ENCODE measurements at places on chromosomes 16 and 17. TPM values are rescaled to one million over a fixed set of nuclear protein-coding genes. Genes with fewer than 3 reads are reported as not detected.

DNA sequence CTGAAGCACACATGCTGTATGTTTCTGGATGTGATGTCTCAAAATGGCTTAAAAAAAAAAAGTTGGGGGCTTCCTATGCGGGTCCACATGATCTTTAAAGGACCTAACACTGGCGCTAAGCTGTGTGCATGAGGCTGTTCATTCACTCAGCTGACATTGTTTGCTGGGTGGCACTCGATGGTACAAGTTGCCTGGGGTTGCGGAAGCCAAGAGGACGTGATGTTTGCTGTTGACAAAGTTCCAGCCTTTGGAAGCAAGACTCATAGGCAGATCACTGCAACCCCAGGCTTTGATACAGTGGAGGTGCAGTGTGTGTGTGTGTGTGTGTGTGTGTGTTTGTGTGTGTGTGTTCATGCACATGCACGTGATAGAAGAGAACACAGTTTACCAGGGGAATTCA is 29.5 kb upstream of the DNAI2 start:
- DNase-seq: peak; percentile 43

GRCh38 chr17:28173031-28173561 is 130.6 kb downstream of the NLK start:
- DNase-seq: no peak

Gene COG4
- total RNA-seq: 42.6 TPM

DNA sequence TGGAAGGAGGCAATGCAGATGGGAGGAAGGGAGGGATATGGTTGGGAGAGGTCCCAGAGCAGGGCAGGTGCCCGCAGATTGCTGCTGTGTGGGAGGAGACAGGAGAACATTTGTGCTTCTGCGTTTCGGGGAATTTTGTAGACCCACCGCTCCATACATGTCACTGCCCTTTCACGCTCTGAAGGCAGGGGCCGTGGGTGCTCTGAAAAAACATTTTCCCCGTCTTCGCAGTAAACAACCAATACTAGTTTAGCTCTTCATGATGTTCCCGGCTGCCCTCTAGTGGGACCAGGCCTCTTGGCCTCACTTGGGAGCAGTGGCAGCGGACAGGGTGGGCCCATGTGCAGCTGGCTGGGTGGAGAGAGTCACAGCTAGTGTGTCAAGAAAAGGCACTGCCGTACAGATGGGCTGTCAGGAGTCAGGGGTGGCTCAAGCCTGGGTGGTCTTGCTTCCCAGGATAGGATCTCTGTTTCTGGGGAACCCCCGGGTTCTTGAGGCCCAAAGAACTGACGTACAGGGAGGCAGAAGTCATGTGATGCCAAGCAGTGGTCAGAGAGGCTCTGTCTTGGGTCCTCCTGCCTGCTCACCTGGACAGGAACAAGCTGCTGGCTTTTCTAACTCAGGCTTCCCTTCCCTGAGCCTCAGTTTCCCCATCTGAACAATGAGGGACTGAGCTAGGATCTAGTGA is 46.5 kb upstream of the CPNE2 start:
- DNase-seq: peak; percentile 84

DNA sequence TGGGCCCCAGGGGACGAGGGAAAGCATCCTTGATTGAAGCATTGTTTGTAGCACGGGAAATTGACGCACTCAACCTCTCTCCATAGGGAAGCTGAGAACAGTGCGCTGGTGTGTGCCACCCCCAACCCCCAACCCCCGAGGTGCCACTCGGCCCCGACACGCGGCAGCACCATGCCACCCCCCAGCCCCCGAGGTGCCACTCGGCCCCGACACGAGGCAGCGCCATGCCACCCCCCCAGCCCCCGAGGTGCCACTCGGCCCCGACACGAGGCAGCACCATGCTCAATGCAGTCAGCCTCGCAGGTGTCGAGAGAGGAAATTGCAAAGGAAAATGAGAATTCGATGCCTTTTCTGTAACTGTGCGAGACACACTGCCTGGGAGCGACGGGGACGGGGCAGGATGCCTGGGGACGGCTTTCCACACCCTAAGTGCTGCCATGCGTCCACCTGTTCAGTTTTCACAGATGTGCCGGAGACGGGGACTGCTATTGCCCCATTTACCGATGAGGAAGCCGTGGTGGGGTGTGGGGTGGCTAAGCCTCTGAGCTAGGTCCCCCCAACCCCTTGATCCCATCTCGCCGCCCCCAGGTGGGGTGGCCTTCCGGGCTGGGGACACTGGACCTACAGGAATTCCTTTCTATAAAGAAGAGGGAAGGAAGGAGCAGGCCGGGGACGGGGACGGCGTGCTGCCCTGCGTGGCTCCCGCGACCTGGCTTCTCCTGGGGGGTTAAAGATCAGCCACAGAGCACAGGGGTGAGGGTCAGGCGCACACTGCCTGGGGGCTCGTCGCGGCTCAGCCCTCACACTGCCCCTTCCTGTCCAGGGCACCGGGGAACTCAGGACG is 9.8 kb downstream of the CBFA2T3 start:
- no peak for DNase-seq

GRCh38 chr17:2101448-2102257 is 46.8 kb downstream of the HIC1 start:
- DNase-seq: no peak

Data from umbilical cord (tissue), 2 donors.